Activated T-cell treated with anti-CD3 and anti-CD28 coated beads for 24 hours (primary cell): ENCODE measurements at places on chromosomes 3 and 15.

- no peak for DNase-seq
Measured at GRCh38 chr3:43062564-43063040, 43.3 kb downstream of the POMGNT2 start.

- no peak for DNase-seq
Measured at GRCh38 chr15:78637776-78638435, 3.1 kb downstream of the CHRNB4 start.

DNA sequence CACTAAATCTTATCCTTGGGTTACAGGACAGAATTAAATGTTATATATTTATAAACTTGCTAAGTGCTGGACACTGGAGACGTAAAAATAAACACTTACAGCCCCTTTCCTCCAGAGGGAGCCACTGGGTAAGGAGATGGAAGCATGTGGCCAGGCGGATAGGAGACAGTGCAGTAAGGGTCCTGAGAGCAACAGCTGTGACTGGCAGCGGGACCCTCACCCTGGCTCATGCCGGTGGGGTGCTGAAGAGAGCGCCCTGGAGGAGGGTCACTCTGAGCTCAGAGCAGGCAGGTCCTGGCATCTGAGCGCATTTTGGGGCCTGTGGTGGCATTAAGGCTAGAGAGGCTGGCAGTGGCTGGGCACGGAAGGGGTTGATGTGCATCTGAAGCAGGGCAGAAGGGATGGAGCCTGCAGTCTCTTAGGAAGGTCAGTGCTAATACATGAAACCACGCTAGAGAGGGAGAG lies 16.0 kb downstream of the SEC61A1 start:
- no peak for DNase-seq

DNA sequence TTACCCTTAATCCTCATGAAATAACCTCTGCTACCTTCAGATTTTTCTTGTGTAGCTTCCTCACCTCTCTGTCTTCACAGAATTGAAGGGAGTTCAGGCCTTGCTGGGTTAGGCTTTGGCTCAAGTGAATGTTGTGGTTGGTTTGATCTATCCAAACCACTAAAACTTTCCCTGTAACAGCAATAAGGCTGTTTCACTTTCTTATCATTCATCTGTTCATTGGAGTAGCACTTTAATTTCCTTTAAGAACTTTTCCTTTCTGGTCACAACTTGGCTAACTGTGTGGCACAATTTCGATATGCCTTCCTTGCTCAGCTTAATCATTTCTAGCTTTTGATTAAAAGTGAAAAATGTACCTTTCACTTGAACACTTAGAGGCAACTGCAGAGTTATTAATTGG lies 129.8 kb downstream of the NR1I2 start:
- no peak for DNase-seq

- DNase-seq = no peak
Measured at GRCh38 chr3:117144853-117145252, 435.3 kb downstream of the TUSC7 start.

GRCh38 chr3:29195056-29195455 lies 85.8 kb upstream of the RBMS3 start:
- no peak for DNase-seq

- DNase-seq = no peak
Measured at GRCh38 chr3:134696155-134696554, 45.3 kb upstream of the KY start.

- DNase-seq = no peak
Measured at GRCh38 chr3:65279225-65279782, 591.5 kb upstream of the ADAMTS9 start.

- DNase-seq = no peak
Measured at GRCh38 chr3:134993011-134993410, 198.0 kb downstream of the EPHB1 start.

DNA sequence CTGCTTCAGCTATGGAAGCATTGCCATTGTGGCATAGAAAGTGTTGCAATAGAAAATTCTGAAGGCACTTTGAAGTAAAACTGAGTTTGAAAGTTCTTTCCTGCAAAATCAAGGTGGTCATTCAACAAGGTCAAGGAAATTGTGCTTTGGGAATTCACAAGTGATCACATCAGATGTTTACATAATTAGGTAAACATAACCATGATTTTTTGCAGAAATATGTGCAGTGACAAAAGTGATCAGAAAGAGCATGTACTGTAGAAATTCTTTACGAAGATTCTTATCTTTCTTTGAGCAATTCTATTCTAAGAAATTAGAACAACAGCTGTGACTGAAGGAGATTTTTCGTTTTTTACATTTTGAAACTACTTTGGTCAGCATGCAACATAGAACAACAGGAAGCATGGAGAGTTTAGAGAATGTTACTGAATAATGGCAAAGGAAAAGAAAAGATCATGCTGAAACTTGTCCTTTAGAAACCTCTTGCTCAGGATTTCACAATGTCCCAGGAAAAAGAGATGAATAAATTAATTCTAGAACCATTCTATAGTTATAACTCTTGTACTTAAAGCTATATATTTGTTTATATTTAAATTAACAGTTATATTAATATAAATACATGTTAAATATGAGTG lies 643.4 kb upstream of the ARPP21 start:
- no peak for DNase-seq

GRCh38 chr15:41791547-41791937 lies 17.3 kb downstream of the MAPKBP1 start:
- no peak for DNase-seq

DNA sequence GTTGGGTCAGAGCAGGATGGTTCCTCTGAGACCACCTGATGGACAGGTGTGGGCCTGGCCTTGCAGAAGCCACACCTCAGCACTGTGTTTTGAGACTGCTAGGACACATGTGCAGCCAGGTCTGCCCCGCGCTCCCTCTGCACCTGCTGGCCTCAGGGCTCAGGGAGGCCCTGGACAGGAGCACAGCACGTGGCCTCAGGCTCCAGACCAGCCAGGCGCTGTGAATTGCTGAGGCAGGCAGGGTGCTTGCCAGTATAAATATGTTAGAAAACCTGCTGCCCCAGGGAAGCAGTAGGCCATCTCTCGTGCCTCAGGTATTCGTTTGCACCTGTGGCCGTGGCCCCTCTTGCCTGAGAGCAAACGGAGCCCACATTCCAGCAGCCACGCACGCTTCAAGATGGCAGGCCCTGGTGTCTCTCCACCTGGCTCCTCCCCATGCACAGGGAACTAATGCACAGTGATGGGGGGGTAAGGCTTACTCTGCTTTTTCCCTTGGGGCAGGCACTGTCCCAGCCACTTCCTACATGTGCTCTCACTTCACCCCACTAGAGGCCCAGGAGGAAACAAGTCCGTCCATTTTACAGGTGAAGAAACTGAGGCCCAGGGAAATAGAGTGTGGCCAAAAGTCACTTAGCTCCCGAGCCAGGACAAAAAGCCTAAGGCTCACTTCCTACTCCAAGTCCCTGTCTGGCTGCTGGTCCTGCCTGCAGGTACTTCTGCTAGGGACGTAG lies 20.4 kb downstream of the SEC61A1 start:
- no peak for DNase-seq

GRCh38 chr15:93333796-93334195 lies 244.8 kb upstream of the RGMA start:
- DNase-seq = no peak

- no peak for DNase-seq
Measured at GRCh38 chr15:39743611-39744010, 39.0 kb downstream of the FSIP1 start.

DNA sequence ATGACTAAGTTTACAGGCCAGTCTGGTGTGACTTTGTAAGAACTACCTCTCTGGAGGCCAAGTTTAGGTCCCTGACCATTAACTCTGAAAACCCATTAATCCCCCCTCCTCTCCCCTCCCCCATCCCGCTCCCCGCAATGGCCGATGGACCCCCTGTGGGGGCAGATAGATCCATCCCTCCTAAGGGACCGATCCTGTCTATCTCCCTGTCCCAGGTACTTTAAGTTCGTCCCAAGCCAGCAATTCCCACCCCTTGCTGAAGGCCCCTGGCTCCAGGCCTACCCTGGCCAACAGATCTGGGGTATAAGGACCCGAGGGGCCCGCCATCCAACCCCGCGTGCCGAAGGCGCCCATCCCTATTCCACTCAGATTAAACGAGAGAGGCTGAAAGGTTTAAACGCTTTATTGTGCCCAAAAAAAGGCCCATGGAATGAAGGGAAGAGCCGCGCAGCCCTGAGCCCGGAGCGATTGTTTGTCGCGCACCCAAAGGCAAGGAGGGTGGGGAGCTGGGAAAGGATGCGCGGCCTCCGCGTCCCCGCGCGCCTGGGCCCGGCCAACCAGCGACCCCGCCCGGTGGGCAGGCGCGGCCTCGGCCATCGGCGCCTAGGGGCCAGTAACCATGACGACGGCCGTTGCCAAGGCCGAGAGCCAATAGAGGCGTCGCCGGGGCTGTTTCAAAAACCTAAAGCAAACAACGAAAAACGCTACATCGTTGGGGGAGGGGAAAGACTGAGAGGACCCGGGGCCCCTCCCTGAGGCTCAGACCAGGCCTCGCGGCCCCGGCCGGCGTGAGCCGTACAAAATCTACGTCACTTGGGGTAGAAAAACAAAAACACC lies 35.9 kb downstream of the HMCES start:
- DNase-seq = peak; percentile 28

GRCh38 chr3:109702252-109702651 lies 364.9 kb upstream of the DPPA4 start:
- DNase-seq = no peak

DNA sequence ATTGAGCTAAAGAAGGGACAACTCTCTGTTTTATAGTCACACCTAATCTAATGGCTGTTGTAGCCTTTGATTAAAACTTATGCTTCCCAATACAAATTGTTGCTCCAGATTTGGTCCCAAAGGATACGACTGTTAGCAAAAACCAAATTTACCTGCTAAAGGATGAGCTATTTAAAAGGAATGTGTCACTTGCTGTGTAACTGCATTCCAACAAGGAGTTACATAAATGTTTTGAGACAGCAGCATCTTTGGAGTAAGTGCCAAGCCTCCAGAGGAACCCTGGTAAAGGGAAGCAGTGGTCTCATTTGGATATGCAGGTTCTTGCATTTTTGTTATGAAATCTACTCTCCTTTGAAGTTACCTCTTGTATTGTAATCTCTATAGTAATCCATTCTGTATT lies 233.3 kb downstream of the THSD4 start:
- DNase-seq = no peak

DNA sequence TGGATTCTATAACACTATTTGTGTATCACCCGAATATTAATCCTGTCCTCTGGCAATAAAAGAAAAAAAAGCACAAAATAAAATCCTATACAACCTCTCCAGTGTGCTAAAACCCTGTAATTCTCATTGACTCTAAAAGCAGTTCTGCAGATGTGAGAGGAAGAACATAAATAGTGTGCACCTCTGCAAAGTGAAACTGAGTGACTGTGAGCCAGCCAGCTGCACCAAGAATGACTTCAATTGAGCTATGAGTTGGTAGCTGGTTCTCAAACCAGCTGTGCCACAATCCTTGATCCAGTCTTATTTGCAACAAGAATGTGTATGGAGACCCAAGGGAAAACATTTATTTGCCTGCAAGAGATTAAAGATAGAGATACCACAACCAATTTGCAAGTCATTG lies 31.2 kb upstream of the COL8A1 start:
- no peak for DNase-seq

DNA sequence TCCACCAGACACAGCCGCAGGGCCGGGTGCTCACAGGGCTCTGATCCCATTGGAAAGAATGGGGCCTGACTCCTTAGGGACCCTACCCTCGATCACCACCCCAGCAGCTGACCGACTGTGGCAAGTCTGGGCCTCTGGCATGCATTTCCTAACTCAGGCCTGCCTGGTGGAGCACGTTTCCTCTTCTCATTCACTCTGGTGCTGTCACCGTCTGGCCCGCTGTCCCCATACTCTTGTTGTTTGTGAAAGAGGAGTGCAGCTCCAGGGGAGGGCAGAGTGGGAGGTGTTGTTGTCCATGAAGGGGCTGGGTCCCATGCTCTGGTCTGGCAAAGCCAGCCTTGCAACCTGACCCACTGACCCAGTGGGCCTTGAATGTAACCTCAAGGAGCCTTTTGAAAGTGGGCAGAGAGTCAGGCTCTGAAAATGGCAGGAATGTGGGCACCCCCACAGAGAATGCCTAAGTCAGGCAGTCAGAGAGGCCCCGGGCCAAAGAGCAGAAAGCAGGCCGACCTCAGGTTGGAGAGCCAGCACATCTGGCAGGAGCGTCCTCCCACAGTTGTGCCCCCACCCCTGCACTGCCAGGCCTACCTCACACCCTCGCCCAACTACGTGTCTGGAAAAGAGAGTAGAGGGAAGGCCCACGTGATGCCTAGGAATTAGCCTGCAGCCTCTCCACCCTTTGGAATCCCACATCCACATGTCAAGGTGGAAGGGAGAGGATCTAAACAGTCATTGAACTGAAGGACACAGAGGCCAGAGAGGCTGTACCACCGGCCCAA lies 10.9 kb downstream of the SEMA7A start:
- no peak for DNase-seq

DNA sequence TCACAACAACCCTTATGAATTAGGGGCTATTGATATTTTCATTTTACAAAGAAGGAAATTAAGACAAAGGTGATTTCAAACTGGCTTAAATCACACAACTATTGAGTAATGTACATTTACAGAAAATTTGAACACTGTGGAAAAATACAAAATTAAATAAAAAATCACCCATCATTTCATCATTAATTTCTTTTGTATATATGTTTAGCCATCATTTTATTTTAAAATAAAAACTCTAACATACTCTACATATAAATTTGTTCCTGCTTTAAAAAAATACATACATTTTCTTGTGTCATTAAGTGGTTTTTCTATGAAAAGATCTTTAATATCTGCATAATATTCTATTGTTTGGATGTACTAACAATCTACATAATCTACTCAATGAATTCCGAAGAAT lies 20.2 kb downstream of the CLDN11 start:
- DNase-seq = no peak

DNA sequence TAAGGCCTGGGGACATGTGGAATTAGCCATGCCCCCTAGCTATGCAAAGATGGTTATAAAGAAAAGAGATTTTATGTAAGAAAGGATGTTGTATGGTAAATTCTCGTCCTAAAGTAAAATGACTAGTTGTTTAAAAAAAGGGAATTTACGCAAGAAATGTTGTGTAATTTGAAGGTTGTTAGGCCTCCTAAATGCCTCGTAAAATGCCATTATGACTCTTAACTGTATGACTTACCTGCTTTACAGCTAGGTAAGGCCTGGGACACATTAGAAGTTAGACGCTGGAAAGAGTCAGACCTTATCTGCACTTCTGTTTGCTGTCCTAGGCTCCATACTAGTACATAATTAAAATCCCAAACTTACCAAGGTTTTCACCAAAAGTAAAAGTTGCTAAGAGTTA lies 17.5 kb upstream of the HHATL start:
- DNase-seq = no peak

DNA sequence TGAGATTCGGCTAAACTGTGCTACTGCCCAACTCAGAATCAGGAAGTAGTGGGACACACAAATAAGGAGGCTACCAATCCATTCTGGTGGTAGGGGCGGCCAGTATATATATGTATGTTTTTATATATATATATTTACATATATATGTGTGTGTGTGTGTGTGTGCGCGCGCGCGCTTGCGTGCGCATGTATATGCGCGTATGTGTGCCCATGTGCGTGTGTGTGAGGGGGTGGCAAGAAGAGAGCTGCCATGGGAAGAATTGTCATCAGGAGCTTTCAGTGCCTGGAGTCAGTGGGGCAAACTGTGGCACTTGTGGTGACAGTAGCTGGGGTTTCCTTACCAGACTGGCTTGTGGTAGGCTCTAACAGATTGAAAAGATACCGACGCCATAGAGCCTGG lies 26.5 kb downstream of the GXYLT2 start:
- DNase-seq = no peak
